ENCODE measurements at places on chromosomes 5 and 9. TPM values are rescaled to one million over a fixed set of nuclear protein-coding genes. Genes with fewer than 3 reads are reported as not detected.

The SPINK4 gene
- total RNA-seq, result not detected

The WWC1 gene
- total RNA-seq, result 1.2 TPM

The HTR1A gene
- not detected for total RNA-seq

The NR2F1-AS1 gene
- total RNA-seq, result 15.4 TPM

The TAF11L10 gene
- total RNA-seq, result not detected

The ENHO gene
- not detected for total RNA-seq

The TAF11L5 gene
- total RNA-seq, result not detected

The JAKMIP2 gene
- 5.9 TPM for total RNA-seq

The KCNN2 gene
- total RNA-seq, result 0.59 TPM

The SPZ1 gene
- not detected for total RNA-seq

The INSL6 gene
- not detected for total RNA-seq

The PITX1 gene
- total RNA-seq, result 29.7 TPM

The DOK3 gene
- total RNA-seq, result 8.4 TPM

The CARD6 gene
- 4.2 TPM for total RNA-seq
